ENCODE measurements at places on chromosomes 2 and 18. TPM values are rescaled to one million over a fixed set of nuclear protein-coding genes. Genes with fewer than 3 reads are reported as not detected.

Gene LRP1B
- under 0.01 TPM for total RNA-seq

Gene FAM210A
- total RNA-seq: 16.1 TPM

GRCh38 chr2:143933946-143934569 is 585.9 kb downstream of the ZEB2 start:
- no peaks in the 10 kb centered on the region for H3K36me3 ChIP-seq
- peaks cover 12% of the 10 kb centered on the region for H3K4me1 ChIP-seq
- H3K27me3 ChIP-seq: no peaks in the 10 kb centered on the region
- H3K4me3 ChIP-seq: no peak overlapping the region
- peak overlapping the region; percentile 78 for H3K27ac ChIP-seq

GRCh38 chr18:66560094-66560493 is 43.8 kb downstream of the CDH19 start:
- no peaks in the 10 kb centered on the region for H3K27me3 ChIP-seq
- no peak overlapping the region for H3K27ac ChIP-seq
- H3K36me3 ChIP-seq: no peaks in the 10 kb centered on the region
- H3K4me1 ChIP-seq: no peaks in the 10 kb centered on the region

- no peak overlapping the region for H3K4me3 ChIP-seq
- peaks cover 6% of the 10 kb centered on the region for H3K4me1 ChIP-seq
- peaks cover 15% of the 10 kb centered on the region for H3K27me3 ChIP-seq
These were observed 229.2 kb downstream of the ANAPC1 start for GRCh38 chr2:111654829-111655228.

Gene UGT1A9
- not detected for total RNA-seq

- H3K36me3 ChIP-seq: peaks cover 54% of the 10 kb centered on the region
- H3K27ac ChIP-seq: no peak overlapping the region
- no peaks in the 10 kb centered on the region for H3K4me1 ChIP-seq
- no peaks in the 10 kb centered on the region for H3K27me3 ChIP-seq
- DNase-seq: no peak
These were observed 80.8 kb upstream of the MCFD2 start for GRCh38 chr2:46996300-46996843.

DNA sequence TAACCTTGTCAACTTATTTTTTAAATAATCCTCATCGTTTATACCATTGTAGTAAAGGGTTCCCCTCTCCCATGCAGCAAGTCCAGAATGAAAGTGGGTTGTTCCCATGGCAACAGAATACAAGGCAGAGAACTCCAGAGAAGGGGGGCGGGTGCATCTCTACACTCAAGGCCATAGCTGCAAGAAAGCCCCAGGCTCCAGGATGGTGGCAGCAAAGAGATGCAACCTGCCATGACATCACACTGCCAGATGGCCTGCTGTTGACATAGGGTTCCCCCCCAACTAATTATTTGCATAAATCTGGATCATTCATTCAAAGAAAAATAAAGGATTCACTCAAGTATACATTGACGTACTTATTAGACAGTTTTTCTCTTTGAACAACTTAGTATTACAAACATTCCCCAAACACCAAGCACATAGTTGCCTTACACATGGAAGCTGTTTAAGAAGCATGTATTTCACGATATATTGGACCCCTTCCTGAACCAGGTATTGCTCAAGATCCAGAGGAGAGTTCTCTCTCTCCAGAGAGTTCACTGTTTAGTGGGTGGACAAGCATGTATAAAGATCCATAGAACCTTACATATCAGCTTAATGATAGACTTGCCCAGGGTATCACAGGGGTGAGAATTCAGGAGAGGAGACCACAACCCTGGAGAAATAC is 87.4 kb upstream of the KLF7 start:
- DNase-seq: peak; percentile 53
- no peaks in the 10 kb centered on the region for H3K27me3 ChIP-seq
- H3K36me3 ChIP-seq: no peaks in the 10 kb centered on the region

Gene ARHGEF4
- total RNA-seq: 3.3 TPM

DNA sequence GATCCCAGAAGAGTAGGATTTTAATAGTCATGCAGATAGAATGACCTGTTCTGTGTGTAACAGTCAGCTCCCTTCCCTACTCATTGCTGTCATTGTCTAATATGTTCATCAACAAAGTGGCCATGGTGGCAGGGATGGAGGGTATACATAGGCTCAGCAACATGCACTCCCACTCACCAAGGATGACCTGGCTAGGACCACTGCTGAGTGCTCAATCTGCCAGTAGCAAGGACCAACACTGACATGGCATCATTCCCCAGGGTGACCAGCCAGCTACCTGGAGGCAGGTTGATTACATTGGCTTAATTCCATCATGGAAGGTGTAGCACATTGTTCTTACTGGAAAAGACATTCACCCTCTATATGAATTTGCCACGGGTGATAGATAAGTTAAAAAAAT is 401.7 kb upstream of the CELF4 start:
- no peak overlapping the region for H3K4me3 ChIP-seq
- H3K4me1 ChIP-seq: no peaks in the 10 kb centered on the region
- no peaks in the 10 kb centered on the region for H3K27me3 ChIP-seq
- no peaks in the 10 kb centered on the region for H3K36me3 ChIP-seq

Gene ARMC9
- total RNA-seq: 46.6 TPM

DNA sequence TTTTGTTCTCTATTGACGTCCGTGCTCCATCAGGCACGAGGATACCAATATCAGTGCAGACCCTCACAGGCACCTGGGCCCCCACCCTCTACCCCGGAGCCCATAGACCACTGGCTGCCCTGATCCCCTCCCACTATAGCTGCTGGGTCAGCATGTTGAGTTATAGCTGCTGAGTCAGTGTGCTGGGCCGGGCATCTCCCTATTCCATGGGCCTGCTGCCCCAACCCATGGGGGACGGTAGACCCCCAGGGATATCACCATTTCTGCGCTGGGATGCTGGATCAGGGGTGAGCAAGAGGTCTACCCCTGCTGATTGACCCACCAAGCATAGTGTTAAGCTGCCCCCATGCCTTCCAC is 100.1 kb upstream of the ST3GAL5 start:
- H3K36me3 ChIP-seq: no peaks in the 10 kb centered on the region
- H3K27ac ChIP-seq: no peak overlapping the region
- H3K4me1 ChIP-seq: peaks cover 2% of the 10 kb centered on the region
- no peak overlapping the region for H3K4me3 ChIP-seq
- H3K27me3 ChIP-seq: no peaks in the 10 kb centered on the region
- DNase-seq: no peak

DNA sequence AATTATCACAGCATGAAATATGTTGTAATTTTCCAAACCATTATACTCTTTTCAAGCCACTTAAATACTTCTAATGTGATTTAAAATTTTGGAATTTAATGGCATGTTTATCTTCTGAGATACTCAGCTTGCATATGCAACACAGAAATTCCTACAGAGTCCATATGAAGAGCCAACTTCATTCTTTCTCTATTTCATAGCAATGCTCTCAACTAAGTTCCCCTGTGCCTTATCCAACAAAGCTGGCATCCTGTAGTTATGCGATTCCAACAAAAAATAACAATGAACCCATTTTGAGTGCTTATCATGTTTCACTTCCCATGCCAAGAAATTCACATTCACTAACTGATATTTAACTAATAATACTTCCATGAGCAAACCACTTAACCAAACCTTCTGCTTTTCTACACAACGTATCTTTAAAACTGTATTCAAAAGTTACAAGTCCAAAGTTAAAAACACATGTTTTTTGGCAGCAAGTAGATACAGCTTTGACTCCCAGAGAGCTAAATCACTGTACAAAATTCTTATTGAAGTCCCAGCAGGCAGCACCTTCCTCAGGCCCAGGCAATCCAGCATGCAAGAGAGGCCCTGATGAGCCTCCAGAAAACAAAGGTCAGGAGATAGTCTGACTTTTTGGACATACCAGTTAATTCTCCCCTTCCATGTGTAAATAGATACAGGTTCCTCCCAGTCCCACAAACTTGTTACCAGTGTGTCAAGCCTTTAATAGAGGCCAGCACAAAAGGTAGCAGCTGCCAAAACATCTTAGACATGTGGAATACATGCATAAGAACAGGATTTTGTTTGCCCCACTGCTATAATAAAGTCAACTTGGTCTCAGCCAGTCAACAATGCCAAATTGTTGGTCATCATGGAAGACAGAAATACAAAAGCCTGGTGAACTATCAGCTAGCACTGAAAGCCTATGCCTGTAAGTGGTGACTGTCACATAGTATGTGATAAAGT is 113.1 kb upstream of the WDR75 start:
- peak; percentile 37 for DNase-seq
- peaks cover 5% of the 10 kb centered on the region for H3K4me1 ChIP-seq
- H3K36me3 ChIP-seq: no peaks in the 10 kb centered on the region
- peak overlapping the region; percentile 15 for H3K27ac ChIP-seq

DNA sequence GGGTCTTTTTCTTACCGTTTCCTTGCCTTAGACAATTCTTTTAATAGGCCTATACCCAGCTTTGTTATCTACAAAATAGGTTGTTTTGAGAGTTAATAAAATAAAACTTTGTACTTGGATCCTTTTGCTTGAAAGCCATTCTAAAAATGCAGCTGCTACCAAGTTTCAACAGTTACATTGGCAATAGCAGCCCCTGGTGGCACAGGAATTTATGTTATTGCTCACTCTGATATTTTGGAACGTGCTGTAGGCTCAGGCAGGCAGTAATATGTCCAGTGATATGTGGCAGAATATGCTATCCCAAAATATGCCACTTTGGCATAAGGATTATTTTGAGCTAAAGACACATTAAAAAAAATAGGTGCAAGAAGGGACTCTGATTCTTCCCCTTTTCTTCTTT is 6.7 kb upstream of the COMMD1 start:
- H3K27me3 ChIP-seq: no peaks in the 10 kb centered on the region
- no peak overlapping the region for H3K4me3 ChIP-seq
- DNase-seq: peak; percentile 31
- H3K36me3 ChIP-seq: no peaks in the 10 kb centered on the region

DNA sequence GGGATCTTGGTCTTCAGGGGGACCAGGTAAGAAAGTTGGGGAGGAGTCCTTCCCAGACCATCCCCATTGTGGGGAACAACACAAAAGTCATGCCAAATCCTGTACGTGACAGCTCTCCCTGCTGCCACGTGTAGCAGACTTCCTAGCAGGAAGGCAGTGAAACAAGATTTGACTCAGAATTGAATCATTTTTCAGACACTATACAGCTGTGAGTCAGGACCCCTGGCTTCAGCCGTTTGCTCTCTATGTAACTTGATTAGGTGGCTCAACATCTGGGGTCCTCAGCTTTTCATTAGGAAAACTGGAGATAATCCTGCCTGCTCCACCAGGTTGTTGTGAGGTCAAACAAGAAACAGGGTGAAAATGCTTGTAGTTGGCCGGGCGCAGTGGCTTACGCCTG is 32.9 kb upstream of the PDCL3 start:
- H3K27me3 ChIP-seq: no peaks in the 10 kb centered on the region
- no peak for DNase-seq
- no peaks in the 10 kb centered on the region for H3K4me1 ChIP-seq
- no peak overlapping the region for H3K27ac ChIP-seq
- no peaks in the 10 kb centered on the region for H3K36me3 ChIP-seq
- H3K4me3 ChIP-seq: no peak overlapping the region

GRCh38 chr2:183903026-183903425 is 695.3 kb upstream of the ZNF804A start:
- H3K4me1 ChIP-seq: no peaks in the 10 kb centered on the region
- no peaks in the 10 kb centered on the region for H3K27me3 ChIP-seq
- no peak overlapping the region for H3K4me3 ChIP-seq

GRCh38 chr2:48471048-48471474 is 58.9 kb upstream of the STON1 start:
- 0 out of 2 replicates have a peak, but pooled peaks cover 1% of the 10 kb centered on the region for H3K4me1 ChIP-seq
- peak; percentile 78 for DNase-seq
- H3K27ac ChIP-seq: no peak overlapping the region
- H3K27me3 ChIP-seq: no peaks in the 10 kb centered on the region

Gene CIB4
- not detected for total RNA-seq

Gene FSHR
- not detected for total RNA-seq

All from IMR-90 (cell line).